MCF 10A (cell line): ENCODE measurements at places on chromosomes 2 and 18. TPM values are rescaled to one million over a fixed set of nuclear protein-coding genes. Genes with fewer than 3 reads are reported as not detected.

The RBM43 gene
- 3.0 and 3.5 TPM in 2 replicates for total RNA-seq

The REG3G gene
- not detected in 2 replicates for total RNA-seq

The HOXD9 gene
- total RNA-seq: not detected in 2 replicates

The ZNF397 gene
- total RNA-seq: 22.5 and 26.5 TPM in 2 replicates

The IL1B gene
- total RNA-seq: 5.4 and 5.5 TPM in 2 replicates

- H3K36me3 ChIP-seq: no peaks in the 10 kb centered on the region
- no peak overlapping the region for H3K4me3 ChIP-seq
- H3K4me1 ChIP-seq: no peaks in the 10 kb centered on the region
Measured at GRCh38 chr2:235149240-235149659, 197.4 kb downstream of the SH3BP4 start.

DNA sequence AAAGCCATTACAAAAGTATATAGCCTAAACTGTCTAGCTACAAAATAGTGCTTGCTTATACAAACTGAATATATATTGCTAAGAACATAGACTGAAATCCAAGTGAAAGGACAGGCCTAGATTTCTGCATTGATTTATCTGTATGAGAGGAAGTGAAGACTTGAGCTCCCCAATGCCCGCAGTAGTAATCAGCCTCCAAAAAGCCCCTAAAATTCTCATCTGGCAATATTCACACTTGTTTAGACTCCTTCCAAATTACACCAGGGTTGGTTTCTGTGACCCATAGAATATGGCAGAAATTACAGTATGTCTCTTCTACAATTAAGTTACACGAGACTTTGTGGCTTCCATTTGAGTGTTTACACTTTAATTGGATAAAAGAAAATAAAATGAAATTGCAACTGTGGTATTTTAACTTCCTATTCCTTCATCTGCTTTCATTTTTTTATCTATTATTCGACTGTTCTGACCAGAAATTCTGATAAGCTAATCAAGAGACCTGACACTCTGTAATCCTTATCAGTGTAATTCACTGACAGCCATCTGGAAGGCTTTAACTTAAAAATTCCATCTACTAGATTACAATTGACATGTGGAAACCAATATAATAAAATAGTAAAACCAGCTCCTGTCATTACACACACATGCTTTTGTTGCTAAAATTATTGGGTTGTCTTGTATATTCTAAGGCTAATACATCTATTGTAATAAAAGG is 21.1 kb downstream of the ABCB11 start:
- peaks cover 23% of the 10 kb centered on the region for H3K4me1 ChIP-seq
- no peak overlapping the region for H3K4me3 ChIP-seq
- H3K27ac ChIP-seq: no peak overlapping the region

DNA sequence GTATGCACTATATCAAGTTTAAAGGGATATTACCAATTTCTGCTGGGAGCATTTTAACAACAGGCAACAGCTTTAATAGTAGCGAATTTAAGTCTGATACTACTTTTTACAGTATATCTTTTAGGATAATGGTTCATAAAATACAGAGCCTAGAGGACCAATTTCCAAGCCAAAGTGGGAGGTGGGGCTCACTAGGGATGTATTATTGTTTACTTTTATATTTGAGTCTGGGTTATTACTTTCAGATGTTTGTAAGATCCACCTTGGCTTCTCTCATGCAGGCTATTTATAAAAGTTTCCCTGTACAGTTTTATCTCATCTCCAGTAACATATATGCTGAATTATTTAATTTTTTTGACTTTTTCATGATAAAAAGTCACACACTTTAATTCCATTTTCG is 242.0 kb downstream of the CMPK2 start:
- no peaks in the 10 kb centered on the region for H3K27me3 ChIP-seq
- no peak for DNase-seq
- H3K27ac ChIP-seq: no peak overlapping the region

DNA sequence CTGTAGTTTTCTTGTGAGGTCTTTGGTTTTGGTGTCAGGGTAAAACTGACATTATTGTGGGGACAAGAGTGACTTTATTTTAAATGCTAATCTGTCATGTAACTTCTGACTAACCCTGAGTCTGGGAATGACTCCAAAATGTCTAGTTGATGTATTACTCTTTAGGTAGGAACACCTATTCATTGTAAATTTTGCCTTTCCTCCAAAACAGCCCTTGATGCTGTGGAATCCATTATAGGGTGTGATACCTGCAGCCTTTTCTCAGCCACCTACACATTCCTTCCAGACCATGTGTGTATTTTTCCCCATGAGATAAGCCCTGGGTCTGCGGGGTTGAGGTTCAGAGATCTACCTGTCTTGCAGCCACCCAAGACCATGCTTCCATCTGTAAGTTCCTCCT is 4.1 kb upstream of the PRR30 start:
- peaks cover 7% of the 10 kb centered on the region for H3K4me1 ChIP-seq
- no peak overlapping the region for H3K27ac ChIP-seq
- no peak overlapping the region for H3K4me3 ChIP-seq
- peak; percentile 18 for DNase-seq

GRCh38 chr2:69933254-69933828 is 18.4 kb downstream of the MXD1 start:
- H3K36me3 ChIP-seq: peaks cover 69% of the 10 kb centered on the region
- no peaks in the 10 kb centered on the region for H3K27me3 ChIP-seq
- H3K4me3 ChIP-seq: no peak overlapping the region
- peaks cover 21% of the 10 kb centered on the region for H3K4me1 ChIP-seq

DNA sequence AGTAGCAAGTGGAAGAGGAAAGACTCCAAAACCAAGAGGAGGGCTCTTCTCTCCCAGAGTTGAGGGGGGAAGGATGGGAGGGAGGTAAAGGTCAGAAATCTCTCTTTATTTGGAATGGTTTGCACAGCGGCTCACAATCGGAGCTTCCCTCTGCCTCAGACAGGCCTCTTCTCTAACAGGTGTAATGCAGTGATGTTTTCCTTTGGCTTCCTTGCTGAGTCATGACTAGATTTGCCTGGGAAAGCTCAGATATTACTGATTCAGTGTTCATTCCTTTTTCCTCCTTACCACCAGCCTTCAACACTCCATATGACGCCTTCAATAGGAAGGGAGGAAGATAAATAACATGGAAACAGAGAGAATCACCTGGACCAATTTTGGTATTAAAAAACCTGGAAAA is 136.6 kb downstream of the RNF152 start:
- H3K27ac ChIP-seq: no peak overlapping the region
- no peak for DNase-seq
- H3K27me3 ChIP-seq: no peaks in the 10 kb centered on the region
- no peaks in the 10 kb centered on the region for H3K4me1 ChIP-seq
- H3K4me3 ChIP-seq: no peak overlapping the region

GRCh38 chr18:68847219-68847837 is 49.4 kb downstream of the CCDC102B start:
- peak; percentile 25 for DNase-seq
- H3K27ac ChIP-seq: no peak overlapping the region
- peaks cover 3% of the 10 kb centered on the region for H3K36me3 ChIP-seq
- H3K4me1 ChIP-seq: no peaks in the 10 kb centered on the region

GRCh38 chr2:235479604-235480003 is 14.2 kb upstream of the AGAP1 start:
- no peak overlapping the region for H3K27ac ChIP-seq
- no peaks in the 10 kb centered on the region for H3K27me3 ChIP-seq
- H3K36me3 ChIP-seq: no peaks in the 10 kb centered on the region
- DNase-seq: no peak

DNA sequence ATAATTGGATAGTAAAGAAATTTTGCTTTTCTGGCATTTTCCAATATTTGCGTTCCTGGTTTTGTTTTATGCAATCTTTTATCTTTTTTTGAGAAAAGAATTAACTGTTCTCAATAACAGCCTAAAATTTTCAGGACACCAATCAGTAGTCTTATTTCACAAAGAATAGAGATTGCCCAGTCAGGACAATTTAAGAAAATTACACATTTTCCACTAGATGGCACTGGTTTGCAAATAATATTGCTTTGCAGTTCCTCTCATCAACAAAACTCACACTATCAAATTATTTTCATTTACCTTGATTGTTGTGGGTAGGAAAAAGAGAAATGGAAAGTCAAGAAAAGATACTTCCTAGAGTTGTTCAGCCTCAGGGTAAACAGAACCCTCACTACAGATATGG is 2.4 kb upstream of the RBM45 start:
- H3K36me3 ChIP-seq: no peaks in the 10 kb centered on the region
- no peak overlapping the region for H3K27ac ChIP-seq
- DNase-seq: peak; percentile 56

DNA sequence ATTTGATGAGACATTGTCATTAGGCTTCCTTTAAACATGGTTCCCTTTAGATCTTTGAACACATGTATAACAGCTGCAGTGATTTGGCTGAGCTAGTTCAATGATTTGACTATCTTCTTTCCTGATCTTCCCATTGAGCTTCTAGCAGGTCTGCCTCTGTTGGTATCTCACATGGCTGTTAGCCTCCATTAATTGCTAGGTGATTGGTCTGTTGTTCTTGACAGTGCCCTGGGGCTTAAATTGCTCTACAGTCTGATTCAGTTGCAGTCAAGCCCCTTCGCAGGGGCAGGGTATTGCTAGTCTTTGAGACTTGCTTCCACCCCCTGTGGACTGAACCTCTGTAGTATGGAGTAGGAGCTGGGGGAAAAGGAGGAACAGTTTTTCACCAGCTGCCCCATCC is 24.1 kb downstream of the SKA1 start:
- H3K27ac ChIP-seq: no peak overlapping the region
- H3K4me1 ChIP-seq: peaks cover 5% of the 10 kb centered on the region
- no peaks in the 10 kb centered on the region for H3K27me3 ChIP-seq
- H3K36me3 ChIP-seq: no peaks in the 10 kb centered on the region
- no peak for DNase-seq

DNA sequence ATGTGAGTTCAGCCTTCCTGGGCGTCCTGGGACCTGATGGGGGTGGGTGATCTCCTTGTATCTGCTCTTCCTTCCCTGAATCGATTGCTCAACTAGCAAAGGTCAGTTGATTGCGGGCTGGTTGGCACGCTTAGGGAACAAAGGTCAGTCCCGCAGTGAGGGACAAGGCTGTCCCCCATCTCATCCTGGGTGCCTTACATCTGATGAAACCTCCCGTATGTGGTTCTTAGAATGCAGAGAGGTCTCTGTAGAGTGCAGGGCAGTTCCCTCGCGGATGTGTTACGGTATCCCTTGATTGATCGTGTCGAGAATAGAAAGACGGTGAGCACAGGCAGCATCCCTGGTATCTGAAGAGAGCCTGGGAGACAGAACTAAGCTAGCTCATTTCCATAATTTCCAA is 56.4 kb upstream of the RBM44 start:
- H3K36me3 ChIP-seq: peaks cover 48% of the 10 kb centered on the region
- peak overlapping the region; percentile 19 for H3K27ac ChIP-seq
- no peak overlapping the region for H3K4me3 ChIP-seq
- H3K27me3 ChIP-seq: no peaks in the 10 kb centered on the region
- peaks cover 30% of the 10 kb centered on the region for H3K4me1 ChIP-seq
- no peak for DNase-seq

DNA sequence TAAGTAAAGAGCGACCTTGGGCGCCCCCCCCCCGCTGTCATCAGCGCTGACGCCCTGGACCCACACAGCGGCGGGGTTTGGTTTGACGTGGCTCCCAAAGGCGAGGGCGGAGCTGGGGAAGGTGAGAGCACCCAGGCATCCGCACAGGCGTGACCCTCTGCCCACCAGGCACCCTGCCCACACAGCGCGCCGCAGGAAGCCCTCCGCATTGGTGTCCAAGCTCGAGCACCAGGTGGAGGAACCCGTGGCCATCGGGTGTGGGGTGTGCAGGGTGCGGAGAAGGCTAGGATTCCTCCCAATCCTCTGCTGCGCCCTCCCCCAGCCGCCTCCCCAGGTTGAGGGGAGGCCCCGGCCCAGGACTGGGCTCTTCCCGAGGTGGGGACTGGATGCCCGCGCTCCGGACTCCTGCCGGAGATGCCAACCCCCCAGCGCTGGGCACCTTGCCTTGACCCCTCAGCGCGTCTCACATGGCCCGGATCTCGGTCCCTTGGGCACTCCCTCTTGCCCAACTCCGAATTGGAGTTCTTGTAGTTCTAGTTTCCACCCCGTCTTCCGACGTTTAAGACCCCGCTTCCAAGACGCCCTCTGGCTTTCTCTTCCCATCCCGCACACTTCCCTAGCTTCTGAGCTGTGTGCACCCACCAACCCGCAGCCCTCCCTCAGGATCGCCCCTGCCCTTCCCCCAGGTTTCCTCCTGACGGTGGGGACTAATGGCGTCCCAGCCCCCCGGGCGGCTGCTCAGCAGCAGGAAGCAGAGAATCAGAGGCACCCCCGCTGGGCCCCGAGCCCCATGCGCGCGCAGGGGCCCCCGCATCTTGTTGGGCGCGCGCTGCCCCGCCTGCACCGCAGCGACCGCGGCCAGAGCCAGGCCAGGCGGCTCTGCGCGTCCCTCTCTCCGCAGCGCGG is 25.9 kb upstream of the RESP18 start:
- H3K4me3 ChIP-seq: no peak overlapping the region
- DNase-seq: no peak
- H3K36me3 ChIP-seq: no peaks in the 10 kb centered on the region
- peaks cover 49% of the 10 kb centered on the region for H3K27me3 ChIP-seq
- H3K4me1 ChIP-seq: peaks cover 12% of the 10 kb centered on the region

GRCh38 chr2:102315921-102316320 is 4.6 kb downstream of the IL1RL1 start:
- H3K36me3 ChIP-seq: no peaks in the 10 kb centered on the region
- peaks cover 9% of the 10 kb centered on the region for H3K4me1 ChIP-seq
- no peak for DNase-seq
- H3K27ac ChIP-seq: no peak overlapping the region
